ENCODE measurements at places on chromosomes 3 and 15. TPM values are rescaled to one million over a fixed set of nuclear protein-coding genes. Genes with fewer than 3 reads are reported as not detected.

The LRRC31 gene
- not detected for total RNA-seq

The SV2B gene
- total RNA-seq: under 0.01 TPM

The CPN2 gene
- total RNA-seq: 0.21 TPM

The NUDT16 gene
- total RNA-seq: 12.5 TPM

DNA sequence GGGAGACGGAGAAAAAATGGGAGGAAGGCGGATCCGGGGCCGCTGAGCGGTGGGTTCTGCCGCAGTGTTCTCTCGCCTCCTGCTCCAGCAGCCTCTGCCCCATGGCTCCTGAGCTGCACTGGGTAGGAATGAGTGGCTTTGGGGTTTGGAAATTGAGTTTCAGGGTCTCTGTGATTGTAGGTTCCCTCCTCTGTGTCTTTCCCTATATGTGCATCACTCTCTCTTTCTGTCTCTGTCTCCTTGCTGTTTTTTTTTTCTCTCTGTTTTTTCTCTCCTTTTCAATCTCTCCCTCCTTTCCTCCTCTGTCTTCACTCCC lies 1.9 kb downstream of the GRM7 start:
- no peak for DNase-seq

DNA sequence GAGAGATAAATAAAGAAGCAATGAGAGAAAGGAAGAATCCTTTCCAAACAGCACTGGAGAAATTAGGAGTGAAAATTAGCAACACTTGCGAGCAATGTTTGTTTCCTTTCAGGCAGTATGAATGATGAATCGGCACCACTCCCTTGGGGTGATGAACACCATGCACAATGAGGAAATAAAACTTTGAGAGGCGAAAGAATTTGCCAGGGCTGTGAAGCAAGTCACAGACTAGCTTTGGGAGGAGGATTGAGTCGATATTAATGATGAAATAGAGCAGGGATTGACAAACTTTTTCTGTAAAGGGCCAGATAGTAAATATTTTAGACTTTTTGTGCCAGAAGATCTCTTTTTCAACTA lies 237.7 kb downstream of the AGBL1 start:
- DNase-seq: no peak

- DNase-seq: peak; percentile 98
Measured at GRCh38 chr3:46909535-46910161, 32.1 kb downstream of the PTH1R start.

DNA sequence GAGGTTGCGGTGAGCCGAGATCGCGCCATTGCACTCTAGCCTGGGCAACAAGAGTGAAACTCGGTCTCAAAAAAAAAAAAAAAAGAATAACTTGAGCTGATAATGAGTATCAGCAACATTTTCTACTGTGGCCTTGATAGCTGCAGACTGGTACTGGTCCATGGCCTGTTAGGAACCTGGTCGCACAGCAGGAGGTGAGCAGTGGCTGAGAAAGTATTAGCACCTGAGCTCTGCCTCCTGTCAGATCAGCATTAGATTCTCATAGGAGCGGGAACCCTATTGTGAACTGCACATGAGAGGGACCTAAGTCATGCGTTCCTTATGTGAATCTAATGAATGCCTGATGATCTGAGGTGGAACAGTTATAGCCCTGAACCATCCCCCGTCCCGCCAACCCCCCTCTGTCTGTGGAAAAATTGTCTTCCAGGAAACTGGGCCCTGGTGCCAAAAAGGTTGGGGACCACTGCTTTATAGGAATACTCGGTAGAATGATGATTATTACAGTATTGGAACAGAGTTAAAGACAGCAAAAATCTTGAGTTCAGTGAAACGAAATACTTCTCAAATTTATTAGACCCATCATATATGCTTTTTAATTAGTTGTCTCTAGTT lies 126.0 kb downstream of the ZNF609 start:
- no peak for DNase-seq

GRCh38 chr3:52469001-52469400 lies 13.6 kb downstream of the NISCH start:
- no peak for DNase-seq

DNA sequence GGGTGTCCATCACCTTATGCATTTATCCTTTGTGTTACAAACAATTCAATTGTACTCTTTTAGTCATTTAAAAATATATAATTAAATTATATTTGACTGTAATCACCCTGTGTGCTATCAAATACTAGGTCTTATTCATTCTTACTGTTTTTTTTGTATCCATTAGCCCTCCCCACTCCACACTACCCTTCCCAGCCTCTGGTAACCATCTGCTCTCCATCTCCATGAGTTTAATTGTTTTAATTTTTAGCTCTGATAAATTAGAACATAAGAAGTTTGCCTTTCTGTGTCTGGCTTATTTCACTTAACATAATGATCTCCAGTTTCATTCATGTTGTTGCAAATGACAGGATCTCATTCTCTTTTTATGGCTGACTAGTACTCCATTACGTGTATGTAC lies 16.8 kb downstream of the C3orf20 start:
- no peak for DNase-seq

DNA sequence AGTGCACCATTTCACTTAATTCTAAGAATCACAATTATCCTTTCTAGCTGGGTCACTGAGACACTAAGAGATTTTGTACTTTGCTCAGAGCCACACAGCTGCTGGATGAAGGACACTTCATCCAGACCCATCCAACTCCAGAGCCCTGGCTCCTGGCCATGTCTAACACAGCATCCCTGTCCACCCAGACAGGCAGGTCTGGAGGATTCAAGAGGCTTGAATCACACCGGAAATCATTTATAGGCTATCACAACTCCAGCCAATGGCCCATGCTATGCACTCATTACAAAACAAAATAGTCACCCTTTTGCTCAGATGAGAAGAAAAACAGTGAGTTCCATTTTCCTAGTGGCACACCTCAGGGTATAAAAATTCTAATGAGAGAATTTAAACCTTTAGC lies 198.2 kb upstream of the LMCD1 start:
- DNase-seq: no peak

DNA sequence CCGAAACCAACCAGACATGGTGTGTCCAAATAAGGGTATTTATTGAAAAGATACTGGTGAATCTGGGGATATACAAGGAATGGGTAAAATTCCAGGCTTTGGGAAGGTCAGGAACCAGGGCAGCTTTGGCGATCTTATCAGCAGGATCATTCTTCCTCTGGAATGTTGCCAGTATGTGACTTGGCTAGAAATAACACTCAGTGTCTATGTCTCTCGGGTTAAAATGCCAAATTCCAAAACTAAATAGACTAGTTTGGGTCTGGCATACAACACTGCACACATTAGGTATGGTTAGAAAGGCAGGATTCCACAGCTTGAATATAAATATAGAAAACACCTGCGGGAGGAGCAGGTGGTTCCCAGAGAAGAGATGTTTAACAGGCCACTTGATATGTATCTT lies 220.2 kb upstream of the CD96 start:
- no peak for DNase-seq

DNA sequence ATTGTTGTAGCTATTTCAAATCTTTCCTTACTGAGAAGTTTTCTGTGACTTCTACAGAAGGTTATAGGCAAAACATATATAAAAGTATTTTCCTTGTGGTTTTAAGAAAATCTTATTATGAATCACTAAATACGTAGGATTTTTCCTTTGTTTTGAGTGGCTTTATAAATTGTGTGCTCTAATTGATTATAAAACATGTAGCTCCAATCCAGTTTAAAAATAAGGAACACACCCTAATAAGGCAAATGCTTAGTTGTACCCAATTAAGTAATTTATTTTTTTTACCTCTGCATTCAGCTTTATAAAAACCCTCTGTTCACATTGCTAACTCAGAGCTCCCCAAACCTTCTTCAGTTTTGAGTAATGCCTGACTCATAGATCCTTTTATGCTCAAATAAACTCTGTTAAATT lies 408.0 kb downstream of the NAALADL2 start:
- DNase-seq: no peak

- no peak for DNase-seq
Measured at GRCh38 chr15:60853109-60853508, 374.2 kb upstream of the ICE2 start.

DNA sequence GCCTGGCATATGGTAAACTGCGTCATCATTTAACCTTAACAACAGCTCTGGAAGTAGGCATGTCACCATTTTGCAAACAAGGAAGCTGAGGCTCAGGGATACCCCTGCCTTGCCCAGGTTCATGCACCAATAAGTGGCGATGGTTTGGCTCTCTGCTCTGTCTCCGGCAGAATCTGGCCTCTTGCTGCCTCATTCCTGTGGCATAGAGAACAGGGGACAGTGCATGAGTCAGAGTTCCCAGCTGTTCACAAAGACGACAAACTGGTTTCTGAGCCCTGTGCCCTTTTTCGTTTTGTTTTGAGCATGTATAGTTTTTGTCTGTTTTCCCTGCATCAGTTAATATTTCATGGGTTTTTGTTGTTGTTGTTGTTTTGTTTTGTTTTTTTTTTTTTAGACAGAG lies 236.8 kb downstream of the OPA1 start:
- no peak for DNase-seq

DNA sequence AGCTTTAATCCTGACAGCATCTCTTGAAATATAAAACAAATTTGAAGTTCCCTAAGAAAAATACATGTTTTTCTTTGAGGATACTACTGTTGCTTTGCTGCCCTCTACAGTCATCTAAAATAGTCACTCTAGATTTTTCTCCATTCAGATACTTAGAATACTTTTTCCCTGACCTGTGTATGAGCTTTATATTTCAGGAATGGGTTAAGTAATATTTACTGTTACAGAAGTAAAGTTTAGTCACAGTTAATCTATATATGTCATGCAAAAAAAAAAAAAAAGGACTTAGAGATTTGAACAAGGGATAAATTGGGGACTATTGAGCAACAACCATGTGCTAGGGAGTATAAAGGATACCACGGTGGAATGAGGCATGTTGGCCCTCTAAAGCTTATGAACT lies 8.8 kb downstream of the NECTIN3 start:
- no peak for DNase-seq

DNA sequence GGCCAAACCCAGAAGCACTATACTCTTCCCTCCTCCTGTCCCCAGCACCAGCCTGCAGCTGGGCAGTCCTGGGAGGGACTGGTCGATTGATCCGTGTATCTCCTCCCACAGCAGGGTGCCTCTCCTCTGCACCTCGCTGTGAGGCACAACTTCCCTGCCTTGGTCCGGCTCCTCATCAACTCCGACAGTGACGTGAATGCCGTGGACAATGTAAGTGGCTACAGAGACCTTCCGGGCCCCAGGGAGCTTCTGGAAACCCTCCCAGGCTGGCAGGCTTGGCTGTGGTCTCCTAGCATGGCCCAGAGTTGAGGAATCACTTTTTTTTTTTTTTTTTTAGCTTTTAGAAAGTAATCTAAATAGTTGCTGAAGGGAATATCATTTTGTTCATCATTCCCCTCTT lies 30.7 kb downstream of the ANKDD1A start:
- DNase-seq: no peak

- no peak for DNase-seq
Measured at GRCh38 chr15:81752546-81752942, 293.3 kb downstream of the MEX3B start.

GRCh38 chr3:6089780-6090179 lies 771.1 kb upstream of the GRM7 start:
- no peak for DNase-seq

DNA sequence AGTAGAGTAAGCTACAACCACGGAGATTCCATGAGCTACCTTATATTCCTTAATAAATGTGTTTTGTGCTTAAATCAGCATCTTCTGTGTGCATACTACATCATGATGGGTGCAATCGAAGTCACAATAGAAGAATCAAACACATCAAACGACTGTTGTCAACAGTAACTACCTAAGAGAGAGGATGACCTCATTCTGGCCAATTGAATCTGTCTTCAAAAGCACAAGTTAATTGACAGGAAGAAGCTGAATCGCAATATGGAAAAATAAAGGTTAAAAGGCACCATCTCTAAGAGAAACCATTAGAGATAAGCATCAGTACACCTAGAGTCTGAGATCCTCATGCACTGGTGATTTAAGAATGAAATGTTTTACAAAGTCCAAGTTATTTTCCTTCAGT lies 39.0 kb downstream of the CD200R1L start:
- DNase-seq: no peak

All from H7 (cell line).